Brain (organoid and tissue), 16 donors: ENCODE measurements at places on chromosomes 1 and 21.
A peak's percentile ranks its signal among the peaks of the same experiment; 100 is the strongest.

- no peak for DNase-seq
Measured at GRCh38 chr1:157177733-157178394, 39.7 kb upstream of the ETV3 start.

- peak; percentile 39 for DNase-seq
Measured at GRCh38 chr1:215792446-215792845, 225.3 kb downstream of the KCTD3 start.

DNA sequence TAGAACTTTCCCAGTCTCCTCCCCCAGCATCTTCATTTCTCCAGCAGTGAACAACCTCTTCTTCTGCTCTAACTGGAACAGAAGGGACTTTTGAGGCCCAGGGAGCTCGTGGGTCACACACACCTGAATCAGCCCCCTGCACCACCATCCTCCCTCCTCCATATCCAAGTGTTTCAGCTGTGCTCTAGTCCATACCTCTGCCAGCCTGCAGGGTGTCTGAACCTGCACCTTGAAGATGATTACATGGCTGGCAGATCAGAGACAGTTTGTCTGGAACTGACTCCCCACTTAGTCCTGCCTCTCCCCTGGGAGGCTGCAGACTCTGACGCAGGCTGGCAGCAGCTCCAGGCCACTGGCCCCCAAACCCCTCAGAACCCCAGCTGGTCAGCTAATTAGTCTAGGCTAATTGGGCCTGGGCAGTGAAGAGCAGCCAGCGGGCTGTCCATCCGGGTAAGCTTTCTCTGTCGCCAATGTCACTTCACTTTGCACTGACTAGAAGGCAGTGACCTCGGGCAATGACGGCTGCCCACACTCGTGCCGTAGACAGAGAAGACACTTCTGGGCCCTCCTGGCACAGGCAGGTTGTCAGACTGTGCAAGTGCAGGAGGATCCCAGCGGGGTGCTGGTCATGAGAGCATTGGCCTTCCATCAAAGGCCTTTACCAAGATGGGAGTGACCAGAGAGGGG lies 12.2 kb downstream of the CAMK1G start:
- DNase-seq: peak; percentile 39

DNA sequence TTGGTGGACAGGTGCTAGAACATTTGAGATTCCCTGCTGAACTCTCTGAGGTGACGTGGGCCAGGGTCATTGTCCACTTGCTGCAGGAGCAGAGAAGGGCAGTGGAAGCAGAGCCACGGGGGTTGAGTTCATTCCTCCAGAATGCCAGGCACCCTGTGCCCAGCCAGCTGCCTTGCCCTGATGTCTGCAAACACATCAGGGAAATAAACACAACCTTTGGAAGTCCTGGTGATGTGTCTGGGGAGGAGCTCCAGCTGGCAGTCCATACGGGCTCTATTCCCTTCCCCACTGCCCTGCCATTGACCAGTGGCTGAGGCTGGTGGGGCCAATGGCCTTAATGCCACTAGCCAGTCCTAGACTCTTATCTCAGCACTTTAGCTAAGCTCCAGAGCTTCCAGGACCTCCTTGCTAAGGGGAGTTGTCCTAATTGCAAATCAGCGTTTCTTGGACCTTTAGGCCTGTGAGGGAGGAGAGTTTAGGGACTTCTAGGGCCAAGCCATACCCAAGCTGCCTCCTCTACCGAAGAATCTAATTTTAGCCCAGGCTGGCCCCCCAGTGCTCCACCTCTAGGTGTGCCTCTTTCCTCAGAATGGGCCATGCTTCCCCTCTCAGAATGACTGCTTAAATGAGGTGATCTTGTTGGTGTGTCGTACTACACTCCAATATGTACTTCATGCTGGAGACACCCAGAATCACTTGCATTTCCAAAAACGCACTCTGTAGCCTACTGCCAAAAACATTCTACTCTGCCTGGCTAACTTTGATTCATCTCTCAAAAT lies 25.9 kb upstream of the MFSD2A start:
- no peak for DNase-seq

- DNase-seq: no peak
Measured at GRCh38 chr1:1436630-1437032, 1.1 kb downstream of the VWA1 start.

DNA sequence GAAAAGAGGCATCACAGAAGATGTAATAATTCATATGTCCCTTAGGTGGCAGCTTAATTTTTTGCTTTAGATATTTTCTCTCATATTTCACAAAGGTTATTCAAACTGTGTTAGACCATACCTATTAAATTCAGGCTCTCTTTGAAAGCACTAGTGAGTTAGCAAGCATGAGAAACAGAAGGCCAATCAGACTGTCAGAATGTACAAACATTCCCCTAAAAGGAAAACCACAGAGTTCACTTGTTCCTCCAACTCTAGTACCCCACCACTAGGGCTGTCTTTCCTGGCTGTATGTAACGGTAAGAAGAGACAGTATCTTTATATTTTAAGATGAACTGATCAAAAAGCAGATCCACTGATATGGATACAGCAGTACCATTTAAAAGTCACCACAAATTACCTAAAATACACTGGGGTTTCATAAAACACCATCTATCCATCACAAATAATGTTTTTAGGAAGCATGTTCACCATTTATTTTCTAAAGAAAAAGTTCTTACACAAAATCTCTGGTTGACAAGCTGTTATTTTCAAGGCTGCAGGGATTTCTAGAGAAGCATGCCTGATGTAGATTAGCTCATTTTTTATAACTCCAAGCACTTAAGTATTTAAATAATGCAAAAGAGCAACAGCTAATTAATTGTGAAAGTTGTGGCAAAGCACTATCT lies 1.8 kb downstream of the ARPC5 start:
- DNase-seq: peak; percentile 84

DNA sequence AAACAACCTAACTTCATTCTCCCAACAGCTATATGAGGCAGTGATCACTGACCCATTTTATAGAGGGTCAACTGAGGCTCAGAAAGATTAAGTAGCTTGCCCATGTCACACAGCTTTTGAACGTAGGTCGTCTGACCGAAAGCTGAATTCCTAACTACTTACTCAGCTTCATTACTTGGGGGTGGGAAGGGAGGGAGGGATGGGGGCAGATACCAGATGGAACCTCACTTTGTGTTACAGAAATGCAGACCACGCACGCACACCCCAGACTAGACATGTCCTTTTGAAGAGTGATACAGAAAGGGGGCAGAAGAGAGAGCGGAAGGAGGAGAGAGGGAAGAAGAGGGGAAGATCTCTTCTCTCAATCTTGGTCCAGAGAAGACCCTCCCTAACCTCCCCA lies 2.3 kb downstream of the ADGRB2 start:
- DNase-seq: no peak

- DNase-seq: peak; percentile 9
Measured at GRCh38 chr1:178389441-178389840, 107.3 kb downstream of the CLEC20A start.

GRCh38 chr21:33259995-33260394 lies 6.2 kb upstream of the IL10RB start:
- DNase-seq: no peak
